ENCODE measurements at places on chromosomes 7 and 10.

DNA sequence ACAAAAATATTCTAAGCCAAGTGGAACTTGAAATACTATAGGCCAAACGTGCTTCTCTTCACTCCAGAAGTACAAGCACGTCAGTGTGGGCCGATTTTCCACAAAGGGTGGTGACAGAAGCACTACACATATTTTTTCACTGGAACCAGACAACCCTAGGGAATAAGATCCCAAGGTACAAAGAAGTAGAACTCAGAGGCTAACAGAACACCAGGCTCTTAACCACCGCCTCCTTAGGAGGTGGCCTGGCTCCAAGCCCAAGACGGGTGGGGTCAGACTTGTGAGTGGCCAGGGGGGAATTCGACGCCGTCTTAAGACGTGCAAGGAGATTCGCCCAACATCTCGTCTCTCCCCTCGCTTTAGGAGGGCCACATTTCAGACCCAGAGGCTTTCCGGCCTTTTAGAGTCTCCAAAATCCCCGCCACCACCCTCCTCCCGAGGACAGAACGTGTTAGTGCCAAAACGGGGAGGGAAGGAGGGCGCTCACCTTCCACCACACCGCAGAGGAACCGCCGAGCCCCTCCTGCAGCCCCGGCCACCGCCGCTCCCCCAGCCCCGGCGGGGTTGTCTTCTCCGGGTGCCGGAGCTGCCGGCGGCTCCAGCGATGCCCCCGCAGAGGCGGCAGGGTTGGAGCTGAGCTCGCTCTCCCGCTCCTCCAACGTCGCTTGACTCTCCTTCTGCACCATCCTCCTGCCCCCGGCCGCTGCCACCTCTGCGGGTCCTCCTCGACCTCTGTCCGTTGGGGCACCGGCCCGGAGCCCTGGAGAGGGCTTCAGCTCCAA lies 716 bp downstream of the OGA start:
- DNase-seq = peak; percentile 88

GRCh38 chr10:43273543-43273942 lies 6.7 kb upstream of the RASGEF1A start:
- DNase-seq = no peak

GRCh38 chr7:148871551-148871950 lies 12.5 kb downstream of the EZH2 start:
- no peak for DNase-seq

DNA sequence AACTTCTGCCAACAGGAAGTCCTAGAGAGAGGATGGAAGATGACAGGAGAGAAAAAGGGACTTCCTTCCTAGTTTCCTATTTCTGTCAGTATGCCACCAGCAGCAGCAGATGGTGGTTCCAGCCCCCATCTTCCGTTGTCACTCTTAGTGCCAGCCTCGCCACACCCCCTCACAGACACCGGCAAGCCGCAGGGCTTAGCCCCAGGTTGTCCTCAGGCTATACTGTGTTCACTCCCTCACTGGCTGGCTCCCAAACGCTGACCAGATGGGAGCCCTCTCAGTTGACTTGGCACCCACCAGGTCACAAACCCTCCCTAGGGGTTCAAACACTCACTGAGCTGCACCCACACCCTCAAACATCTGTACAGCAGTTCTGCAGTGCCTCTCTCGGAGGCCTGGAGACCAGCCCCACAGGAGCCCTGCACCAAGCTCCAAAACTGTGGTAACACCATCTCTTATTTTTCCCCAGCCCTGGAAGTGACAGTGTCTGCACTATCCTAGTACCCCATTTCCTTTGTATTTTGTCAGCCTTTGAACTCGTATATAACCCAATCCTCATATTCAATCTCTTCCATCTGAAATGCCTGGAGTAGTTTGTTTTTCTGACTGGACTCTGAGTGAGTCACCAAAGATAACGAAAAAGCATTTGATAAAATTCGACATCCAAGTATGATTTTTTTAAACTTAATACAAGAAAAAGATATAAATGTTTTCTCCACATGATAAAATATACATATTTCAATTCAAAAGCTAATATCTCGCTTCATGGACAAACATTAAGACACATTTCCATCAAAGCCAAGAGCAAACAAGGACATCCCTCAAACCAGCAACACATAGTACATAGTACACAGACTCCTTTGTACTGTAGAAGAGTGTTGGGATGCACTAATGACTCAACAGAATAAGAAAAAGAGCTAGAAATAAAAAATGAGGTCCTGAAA lies 34.5 kb downstream of the SMURF1 start:
- no peak for DNase-seq

GRCh38 chr7:79452495-79453265 lies 787 bp downstream of the MAGI2 start:
- peak; percentile 37 for DNase-seq

DNA sequence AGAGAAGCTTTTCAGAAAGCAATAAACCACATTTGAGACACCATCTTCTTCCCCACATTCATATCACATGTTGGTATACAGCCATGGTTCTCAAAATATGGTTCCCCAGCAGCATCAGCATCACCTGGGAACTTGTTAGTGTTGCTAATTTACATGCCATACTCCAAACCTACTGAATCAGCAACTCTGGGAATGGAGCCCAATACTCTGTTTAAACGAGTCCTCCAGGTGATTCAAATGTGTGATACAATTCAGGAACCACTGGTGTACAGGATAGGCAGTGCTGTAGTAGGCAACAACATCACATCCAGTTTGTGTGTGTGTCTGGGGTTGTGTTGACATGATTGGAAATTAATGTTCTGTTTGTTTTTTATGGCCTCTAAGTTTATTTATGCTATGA lies 47.7 kb downstream of the ZNF277 start:
- DNase-seq = no peak

- peak; percentile 88 for DNase-seq
Measured at GRCh38 chr7:5690931-5691473, 90.5 kb downstream of the RNF216 start.

DNA sequence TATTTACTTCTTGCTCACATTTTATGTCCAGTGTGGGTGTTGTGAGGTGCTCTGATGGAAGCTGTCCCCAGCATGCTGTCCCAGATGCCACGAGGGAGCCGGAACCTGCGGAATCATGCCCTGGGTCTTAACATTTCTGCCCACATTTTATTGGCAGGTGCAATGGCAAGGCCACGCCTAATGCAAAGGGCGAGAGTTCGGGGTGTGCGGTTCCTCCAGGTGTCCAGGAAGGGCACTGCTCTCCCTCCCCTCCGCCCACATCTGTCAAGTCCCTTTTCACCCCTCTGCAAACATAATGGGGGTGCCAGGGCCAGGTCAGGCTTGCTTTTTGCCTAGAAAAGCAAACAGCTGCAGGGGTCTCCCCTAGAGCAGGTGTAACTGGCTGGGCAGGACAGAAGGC lies 16.4 kb downstream of the PDAP1 start:
- no peak for DNase-seq

DNA sequence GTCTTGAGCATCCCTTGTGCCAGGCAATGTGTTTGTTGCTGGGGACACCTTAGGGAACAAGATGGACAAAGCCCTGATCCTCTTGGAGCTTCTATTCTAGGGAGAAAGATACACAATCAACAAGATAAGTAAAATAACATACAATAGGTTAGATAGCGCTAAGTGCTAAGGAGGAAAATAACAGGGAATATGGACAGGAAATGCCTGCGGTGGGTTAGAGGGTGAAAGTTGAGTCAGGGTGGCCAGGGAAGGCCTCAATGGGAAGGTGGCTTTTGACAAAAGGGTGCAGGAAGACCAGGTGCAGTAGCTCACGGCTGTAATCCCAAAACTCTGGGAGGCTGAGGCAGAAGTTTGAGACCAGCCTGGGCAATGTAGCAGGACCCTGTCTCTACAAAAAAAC lies 38.3 kb upstream of the MYL10 start:
- DNase-seq = no peak

DNA sequence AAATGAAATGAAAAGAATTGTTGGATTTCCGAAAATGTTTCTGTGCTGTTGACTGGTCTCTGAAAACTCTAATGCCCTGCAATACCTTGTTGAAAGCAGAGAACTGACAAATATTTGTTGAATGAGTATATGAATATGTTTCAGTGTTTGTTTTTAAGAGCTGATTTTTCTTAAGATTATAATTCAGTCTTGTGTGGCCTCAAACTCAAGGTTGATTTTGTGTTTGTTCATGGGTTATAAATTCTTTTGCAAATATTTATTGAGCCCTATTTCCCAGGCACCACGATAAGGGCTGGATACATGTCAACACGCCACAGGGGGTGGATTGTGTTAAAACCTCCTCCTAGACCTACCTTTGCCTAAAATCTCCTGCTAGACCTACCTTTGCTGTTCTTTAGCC lies 203.9 kb upstream of the PLPP4 start:
- no peak for DNase-seq

- peak; percentile 13 for DNase-seq
Measured at GRCh38 chr10:9140373-9140772, 1085.9 kb downstream of the GATA3 start.

All from thyroid gland (tissue), 4 donors.